ENCODE measurements at places on chromosomes 5 and 9.

DNA sequence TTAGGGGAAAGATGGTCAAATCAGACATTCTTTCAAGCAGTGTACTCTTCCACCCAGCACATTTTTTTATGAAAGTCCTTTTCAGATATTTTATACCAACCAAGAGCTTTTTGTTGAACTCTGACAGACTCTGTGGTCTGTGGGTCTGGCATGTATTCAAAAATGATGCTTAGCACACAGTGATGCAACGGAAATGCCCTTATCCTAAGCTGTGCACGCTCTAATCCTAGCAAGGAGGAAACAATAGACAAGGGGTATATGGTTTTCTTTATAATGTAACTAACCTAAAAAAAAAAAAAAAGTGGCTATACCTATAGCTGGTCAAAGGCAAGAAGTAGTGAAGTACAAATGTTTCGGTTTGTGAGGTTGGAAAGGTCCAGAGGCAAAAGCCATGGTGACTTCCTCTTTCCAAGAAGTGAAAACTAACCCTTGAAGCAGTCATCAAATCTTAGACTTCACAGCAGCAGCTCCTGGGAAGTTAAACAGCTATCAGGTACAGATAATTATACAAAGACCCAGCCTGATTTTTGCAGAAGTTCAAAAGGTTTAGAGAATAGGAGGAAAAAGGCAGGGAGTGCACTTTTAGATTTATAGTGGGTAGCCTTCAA is 82.5 kb downstream of the SEMA6A start:
- DNase-seq = peak; percentile 72

DNA sequence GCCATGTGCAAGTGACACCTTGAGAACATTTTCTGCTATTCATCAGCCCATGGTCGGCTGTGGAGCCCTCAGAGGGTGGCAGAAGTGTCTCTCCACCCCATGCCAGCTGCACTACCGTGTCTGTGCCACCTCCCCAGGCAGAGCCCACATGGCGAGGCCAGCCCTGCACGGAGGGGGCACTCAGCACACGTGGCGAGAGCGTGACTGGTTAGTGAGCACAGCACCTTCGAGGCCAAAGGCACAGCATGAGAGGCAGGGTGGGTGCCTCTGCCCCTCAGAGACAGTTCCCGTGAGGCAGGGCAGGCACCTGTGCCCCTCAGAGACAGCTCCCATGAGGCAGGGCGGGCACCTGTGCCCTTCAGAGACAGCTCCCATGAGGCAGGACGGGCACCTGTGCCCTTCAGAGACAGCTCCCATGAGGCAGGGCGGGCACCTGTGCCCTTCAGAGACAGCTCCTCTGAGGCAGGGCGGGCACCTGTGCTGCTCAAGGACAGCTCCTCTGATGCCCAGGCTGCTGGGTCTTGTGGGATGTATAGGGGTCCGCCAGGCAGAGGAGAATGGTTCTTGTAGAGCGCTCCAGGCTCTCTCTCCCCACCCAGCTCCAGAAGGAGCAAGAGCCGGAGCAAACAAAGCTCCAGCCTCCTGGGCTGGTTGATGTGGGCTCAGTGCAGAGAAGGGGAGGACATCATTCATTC is 179.8 kb upstream of the PPP1R26 start:
- no peak for DNase-seq

- DNase-seq = no peak
Measured at GRCh38 chr5:55072666-55073065, 29.8 kb upstream of the GZMA start.

DNA sequence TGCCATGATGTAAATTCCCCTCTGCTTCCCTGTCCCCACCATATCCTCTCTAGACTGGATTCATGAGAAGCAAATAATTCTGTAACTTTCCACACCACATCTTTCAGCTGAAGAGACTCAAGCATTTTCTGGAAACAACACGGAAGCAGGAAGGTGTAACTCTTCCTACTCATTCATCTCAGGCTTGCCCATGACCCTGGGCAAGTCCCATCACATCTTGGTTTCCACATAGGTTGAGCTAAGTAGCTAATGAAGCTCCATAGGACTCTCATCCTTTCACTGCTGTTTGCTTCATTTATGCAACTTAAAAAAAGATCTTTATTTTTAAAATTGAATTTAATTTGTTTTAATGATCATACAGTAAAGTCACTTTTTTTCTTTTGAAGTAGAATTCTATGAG is 32.7 kb upstream of the STARD4 start:
- DNase-seq = no peak

DNA sequence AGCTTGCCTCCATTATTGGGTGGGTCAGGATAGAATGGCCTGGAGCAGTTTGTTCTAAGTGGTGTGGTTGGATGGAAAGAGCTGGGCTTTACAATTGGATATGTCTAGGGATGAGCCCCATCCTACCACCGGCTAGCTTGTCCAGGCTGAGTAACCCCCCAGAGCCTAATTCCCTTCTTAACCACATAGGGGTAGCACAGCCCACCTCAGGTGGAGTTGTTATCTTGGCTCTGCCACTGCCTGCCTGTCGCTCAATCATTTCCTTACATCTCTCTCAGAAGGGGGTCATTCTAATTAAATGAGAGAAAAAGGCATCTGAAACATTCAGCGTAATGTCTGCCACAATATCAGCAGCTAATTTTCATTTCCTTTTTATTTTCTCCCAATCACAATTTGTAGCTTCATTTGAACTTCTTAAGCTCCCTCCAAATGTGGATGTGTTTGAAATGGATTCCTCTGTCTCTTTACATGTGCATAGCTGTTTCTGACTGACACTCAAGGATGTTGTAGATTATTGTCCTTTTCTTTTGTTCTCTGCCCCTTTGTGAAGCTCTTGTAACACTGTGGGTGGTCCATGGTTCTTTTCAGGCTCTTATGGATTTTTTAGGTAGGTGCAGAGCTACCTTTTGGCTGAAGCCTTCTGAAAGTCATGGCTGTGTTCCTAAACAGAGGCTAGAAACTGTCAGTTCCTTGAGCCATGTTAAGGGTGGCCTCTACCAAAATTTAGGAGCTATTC is 383.1 kb upstream of the KLF4 start:
- DNase-seq = no peak

GRCh38 chr5:115386657-115387056 is 90.2 kb upstream of the CCDC112 start:
- no peak for DNase-seq

GRCh38 chr9:3292311-3292710 is 233.5 kb downstream of the RFX3 start:
- no peak for DNase-seq
